ENCODE measurements at places on chromosomes 1 and 21.

- no peaks in the 10 kb centered on the region for H3K4me1 ChIP-seq
- no peak for DNase-seq
- no peak overlapping the region for H3K27ac ChIP-seq
- H3K27me3 ChIP-seq, result no peaks in the 10 kb centered on the region
- H3K36me3 ChIP-seq, result no peaks in the 10 kb centered on the region
Observed at GRCh38 chr1:60898987-60899386, 183.4 kb upstream of the NFIA start.

DNA sequence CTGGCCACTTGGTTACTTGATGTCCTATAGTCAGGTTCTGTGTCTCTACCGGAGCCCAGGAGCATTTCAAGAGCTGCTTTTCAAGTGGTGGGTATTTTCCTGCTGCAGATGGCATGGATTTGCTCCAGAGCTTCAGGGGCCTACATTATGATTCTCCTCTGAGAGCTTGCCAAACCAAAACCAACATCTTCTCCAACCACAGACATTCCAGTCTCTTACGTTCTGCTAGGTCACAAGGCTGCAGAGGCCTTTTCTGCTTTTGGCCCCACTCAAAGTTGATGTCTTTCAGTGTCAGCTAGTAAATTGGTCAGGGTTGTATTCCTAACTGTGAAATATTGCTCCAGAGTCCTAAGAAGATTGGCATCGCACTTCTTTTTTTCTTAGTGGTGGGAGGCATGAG, 14.7 kb upstream of the AQP10 start:
- no peak overlapping the region for H3K27ac ChIP-seq
- no peaks in the 10 kb centered on the region for H3K27me3 ChIP-seq
- no peaks in the 10 kb centered on the region for H3K4me1 ChIP-seq
- no peak overlapping the region for H3K4me3 ChIP-seq

GRCh38 chr1:116911188-116911553, 1.5 kb downstream of the PTGFRN start:
- no peak overlapping the region for H3K27ac ChIP-seq
- no peaks in the 10 kb centered on the region for H3K36me3 ChIP-seq
- DNase-seq, result no peak
- H3K4me3 ChIP-seq, result peak overlapping the region; percentile 67
- H3K4me1 ChIP-seq, result peaks cover 19% of the 10 kb centered on the region
- no peaks in the 10 kb centered on the region for H3K27me3 ChIP-seq

DNA sequence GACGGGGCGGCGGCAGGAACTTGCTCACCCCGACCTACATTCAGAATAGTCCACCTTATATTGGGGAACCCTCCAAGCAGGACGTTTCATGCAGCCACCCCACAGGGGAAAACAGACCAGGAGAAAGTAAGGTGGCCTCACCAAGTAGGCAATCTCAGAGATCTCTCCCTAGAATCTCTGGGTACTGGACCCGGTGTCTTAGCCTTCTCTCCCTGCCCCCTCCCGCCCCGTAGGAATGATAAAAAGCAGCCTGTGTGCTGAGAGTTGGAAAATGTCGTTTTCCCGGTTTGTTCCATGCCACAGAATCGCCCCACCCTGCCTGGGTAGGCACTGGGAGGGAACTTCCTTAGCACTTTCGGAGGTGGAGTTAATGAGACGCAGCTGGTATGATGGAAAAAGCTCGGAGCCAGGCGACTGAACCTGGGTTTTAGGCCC, 789 bp upstream of the PTPN14 start:
- peak overlapping the region; percentile 78 for H3K4me3 ChIP-seq
- H3K36me3 ChIP-seq, result no peaks in the 10 kb centered on the region

All from T-cell (primary cell).